DMS79 treated with DMSO at 0.1 percent for 48 hours (cell line): ENCODE measurements at places on chromosomes 13 and 19.

DNA sequence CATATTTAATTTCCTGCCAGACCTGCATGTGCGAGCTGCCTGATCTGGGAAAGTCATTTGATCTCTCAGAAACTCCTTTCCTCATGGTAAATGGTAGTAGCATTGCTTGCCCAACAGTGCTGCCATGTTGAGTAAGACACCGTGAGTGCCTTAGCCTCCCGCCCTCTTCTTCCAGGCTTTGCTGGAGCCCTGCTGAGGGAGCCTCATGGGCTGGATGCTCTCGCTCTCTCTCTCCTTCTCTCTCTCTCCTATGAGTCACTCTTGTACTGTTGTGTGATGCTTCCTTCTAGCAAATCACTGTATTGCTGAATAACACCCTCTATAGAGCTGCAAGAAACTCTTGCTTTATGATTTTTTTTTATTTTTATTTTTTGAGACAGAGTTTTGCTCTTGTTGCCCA is 365.5 kb downstream of the UQCRFS1 start:
- DNase-seq = no peak

DNA sequence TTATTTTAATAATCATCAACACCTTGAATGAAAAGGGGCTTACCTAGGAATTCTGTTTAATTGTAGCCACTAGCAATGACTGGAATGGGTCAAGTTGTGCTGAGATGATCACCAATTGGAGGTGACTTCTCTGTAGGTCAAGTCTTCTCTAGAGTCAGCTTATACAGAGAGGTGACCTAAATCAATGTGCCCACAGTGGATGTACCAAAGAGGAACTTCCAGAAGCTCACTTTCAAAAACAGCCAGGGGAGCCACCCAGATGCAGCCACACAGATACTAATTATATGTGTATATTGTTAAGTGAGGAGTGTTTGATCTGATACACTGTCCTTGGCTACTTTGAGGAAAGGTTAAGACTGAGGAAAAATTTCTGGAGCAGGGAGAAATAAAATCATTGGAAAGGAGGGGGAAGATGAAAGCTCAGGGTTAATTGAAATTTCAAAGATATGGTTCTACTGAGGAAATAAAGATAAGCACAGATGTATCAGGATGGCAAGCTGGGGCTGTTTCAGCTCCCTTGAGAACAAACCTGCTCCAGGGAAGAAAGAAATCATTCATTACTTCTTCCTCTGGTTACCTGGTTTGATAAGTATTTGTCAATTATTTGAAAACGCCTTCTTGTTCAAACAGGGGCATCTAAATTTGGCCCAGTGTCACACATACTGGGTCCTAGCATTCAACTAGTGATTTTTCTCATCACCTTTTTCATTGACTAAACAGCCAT is 5.1 kb downstream of the GPR183 start:
- no peak for DNase-seq

GRCh38 chr19:55088021-55088451 is 12.4 kb downstream of the EPS8L1 start:
- peak; percentile 73 for DNase-seq

DNA sequence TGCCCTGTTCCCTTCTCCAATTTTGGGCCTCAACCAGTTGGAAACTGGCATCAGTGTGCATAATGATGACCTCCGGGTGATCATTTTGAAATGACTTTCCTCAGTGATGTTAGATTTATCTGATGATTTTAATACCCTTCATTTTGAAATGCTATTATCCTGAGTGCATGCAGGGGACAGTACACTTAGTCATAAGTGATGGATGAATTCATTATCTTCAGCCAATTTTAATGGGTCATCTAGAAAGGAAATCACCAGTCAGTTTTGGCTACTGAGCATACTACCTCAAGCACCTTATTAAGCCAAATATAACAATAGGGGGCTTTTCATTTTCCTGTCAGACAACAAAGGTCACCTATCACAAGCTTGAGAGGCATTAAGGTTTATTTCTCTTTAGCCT is 118.5 kb upstream of the MIR17HG start:
- DNase-seq = no peak

DNA sequence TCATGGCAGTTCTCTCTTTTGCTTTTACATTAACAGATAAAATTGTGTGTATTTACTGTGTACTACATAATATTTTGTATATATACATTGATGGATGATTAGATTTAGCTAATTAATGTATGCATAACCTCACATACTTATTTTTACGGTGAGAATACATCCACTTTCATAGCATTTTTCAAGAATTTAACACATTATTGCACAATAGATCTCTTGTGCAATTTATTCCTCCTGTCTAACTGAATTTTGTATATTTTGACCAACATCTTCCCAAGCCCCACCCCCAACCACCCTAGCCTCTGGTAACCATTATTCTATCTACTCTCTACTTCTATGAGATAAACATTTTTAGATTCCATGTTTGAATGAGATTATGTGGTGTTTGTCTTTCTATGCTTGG is 194.7 kb downstream of the RBM26 start:
- no peak for DNase-seq

DNA sequence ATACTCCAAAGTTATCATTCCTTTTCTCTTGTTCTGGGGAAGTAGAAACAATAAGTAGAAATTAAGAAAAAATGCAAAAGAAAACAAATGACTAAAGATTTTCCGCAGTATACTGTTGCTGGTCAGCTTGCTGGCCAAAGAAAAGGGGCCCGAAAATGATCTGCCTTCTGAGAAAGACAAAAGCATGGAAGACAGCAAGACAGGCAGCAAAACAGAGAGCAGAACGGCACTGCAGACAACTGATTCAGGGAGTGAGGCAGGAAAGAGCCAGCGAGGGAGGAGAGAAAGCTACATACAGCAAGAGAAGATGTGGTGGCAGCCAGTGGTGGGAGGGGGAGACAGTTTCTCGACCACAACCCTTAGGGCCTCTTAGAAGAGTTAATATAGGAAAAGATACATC is 5.3 kb upstream of the DOCK9 start:
- DNase-seq = no peak

DNA sequence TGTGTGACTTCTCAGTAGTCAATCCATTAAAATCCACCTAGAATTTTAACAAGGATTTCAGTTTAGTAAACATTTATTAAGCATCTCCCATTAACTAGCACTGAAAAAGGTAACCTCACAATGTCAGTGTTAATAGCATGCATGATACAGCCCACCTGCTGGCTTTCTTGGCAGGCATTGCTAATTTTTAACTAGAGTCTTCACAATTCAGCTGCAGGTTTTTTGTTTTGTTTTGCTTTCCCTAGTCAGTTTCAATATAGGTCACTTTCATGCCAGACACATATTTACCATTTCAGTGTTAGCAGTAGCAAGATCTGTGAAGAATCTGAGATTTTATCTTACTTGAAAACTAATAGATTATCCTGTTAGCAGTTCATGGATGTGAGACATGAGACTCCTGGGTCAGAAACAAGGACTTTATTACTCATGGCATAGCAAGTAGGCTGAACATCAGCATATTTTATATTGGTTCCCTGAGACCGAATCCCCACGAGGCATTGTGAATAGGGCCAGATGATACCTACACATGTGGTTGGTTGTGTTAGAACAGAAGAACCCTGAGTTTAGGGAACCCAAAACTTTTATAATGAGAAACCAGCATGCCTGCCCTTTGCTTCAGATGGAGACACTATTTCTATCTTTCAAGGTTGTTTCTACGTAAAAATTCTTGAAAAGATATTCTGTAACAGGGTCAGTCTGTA is 198.0 kb upstream of the HTR2A start:
- no peak for DNase-seq

DNA sequence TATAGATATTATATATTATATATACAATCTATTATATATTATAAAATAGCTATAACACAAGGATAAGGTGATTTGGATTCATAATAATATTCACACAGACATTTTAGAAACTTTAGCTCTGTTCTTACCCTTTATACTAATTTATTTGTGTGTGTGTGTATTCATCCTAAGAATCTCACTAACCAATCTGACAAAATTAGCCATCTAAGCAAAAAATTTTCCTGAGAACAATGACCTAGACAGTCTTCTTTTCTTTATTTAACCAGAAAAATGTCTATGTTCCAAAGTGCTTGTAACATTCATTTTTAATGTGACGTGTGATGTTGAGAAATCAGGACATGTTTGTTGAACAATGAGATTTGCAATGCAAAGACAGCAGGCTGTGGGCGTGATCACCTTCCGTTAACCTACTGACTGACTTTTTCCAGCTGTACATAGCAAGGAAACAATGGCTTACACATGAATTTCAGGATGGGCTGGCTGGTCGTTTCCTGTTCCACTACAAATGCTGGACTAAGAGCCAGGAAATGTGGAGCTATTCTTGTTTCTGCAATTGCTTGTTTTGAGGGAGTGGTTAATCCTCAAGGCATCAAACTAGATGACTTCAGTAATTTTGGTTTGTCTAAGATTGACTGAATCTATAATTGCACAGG is 634.6 kb upstream of the ARGLU1 start:
- no peak for DNase-seq

DNA sequence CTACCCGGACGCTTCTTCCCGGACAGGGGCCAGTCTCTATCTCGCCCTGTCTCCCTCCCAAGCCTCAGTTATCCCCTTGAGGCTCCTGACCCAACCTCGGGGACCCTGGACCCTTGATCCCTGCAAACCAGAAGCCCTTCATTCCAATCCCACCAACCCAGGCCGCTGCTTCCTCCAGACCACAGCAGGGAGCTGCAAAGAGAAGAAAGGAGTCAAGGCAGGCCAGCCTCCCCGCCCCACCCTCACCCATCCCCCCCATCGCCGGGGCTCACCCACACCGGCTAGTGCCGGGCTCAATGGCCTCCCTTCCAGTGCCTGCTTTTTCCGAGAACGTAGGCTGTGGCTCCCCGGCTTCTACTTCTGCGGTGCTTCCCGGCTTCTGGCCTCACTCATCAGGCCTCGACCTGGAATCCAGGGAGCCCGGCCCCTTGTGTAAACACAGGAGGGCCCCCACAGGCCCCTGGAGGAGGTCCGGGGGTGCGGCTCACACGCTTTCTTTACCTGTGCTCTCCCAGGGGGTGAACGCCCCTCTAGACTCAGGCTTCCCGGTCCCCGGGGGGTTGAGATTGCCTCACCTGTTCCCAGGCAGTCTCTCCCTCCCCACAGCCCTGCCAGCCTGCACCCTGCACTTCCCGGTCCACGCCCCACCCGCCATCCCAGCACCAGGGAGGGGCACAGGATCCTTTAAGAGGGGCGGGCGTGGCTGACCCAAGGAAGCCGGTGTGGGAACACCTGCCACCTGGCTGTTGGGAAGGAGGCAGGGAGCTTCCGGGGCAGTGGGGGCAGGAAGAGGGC is at the start of gene FAM83E:
Gene FAM83E, minus strand, starts transcription at position 641 of the 795 bp plus-strand sequence. CDS start 1,704 bp downstream, outside the sequence.
- DNase-seq = no peak

- no peak for DNase-seq
These were observed 30.6 kb downstream of the FGF9 start for GRCh38 chr13:21701460-21701859.

GRCh38 chr19:18474366-18474887 is 36.5 kb upstream of the ISYNA1 start:
- DNase-seq = no peak

DNA sequence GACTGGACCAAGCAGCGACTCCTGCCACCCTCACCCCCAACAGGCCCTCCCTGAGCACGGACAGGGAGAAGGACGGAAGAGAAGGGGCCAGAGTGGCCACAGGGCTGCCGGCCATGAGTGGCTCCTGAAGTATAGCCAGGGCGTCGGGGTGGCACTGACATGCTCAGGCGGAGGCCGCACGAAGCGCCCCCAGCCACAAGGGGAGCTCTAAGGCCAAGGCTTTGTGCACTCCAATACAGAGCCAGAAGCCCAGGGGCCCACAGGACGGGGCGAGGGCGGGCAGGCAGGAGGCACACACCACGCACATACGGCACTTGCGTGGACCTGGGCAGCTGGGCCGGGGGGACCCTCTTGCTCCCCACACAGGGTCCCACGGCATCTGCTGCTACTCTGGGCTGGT is 52.0 kb downstream of the KLF2 start:
- DNase-seq = no peak

GRCh38 chr13:102698649-102698980 is 3.8 kb upstream of the METTL21C start:
- no peak for DNase-seq

- no peak for DNase-seq
These were observed 30.9 kb downstream of the COL4A1 start for GRCh38 chr13:110275931-110276552.

DNA sequence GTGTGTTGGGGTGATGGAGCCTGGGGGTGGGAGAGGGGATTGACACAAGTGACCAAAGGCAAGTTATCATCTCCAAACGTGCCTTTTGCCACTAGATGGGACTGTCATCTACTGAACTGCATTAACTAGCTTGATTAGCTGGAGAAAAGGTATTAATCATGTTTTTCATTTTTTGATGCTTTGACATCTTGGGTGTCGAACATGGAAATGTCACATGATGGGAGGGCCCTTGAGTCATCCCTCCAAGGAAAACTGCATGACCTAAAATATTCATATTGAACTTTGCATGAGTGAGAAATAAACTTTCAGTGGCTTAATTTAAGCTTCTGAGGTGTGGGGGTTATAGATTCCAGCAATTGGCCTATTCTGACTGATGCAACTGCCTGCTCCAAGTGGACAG is 73.3 kb downstream of the ALOX5AP start:
- no peak for DNase-seq

DNA sequence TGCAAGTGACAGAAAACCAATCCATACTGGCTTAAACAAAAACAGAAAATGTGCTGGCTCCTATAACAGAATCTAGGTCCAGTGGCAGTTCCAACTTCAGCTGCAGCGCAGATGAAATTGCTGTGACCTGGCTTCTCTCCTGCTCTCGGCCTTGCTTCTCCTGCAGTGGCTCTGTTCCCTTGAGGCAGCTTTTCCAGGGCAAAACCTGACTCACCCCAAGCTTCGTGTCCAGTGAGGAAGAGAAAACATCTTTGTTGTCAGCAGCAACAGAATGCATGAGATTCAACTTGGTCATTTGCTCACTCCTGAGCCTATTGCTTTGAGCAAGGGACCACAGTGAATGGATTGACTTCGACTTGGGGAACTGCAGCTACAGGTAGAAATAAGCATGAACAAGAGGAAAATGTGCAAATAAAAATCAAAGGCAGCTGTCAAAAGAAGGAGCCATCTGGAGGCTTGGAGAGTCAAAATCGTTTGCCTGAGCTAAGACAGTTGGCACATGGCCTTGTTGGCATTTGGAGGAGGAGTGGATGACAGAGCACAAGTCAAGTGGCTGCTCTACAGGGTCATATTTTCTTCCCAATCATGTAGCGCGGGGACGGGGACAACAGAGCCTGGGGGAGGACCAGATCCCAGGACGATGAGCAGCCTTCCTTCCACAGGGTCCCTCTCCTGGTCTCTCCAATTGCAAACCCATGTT is 523.4 kb downstream of the FGF9 start:
- DNase-seq = peak; percentile 19

DNA sequence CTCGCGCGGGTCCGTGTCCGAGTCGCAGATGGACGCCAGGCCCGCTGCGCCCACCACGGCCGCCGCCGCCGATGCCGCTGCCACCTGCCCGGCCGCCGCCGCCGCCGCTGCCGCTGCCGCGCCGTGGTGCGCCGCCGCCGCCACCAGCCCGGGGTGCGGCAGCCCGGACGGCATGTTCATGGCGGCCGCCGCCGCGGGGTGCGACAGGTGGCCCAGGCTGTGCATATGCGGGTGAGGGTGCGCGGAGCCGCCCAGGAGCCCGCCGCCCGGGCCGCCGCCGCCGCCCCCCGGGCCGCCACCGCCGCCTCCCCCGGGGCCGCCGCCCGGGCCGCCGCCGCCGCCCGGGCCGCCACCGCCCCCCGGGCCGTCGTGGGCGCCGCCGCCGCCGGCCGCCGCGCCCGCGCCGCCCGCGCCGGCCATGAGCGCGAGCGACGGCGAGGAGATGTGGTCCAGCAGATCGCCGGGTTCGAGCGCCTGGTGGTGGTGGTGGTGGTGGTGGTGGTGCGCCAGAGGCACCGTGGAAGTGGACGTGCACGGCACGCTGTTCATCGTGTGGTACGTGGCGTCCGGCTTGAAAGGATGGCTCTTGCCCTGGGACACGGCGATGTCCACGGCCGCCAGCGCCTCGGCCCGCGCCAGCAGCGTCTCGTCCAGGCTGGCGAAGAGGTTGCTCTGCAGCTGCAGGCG is 1.3 kb downstream of the POU4F1 start:
- DNase-seq = no peak
